ENCODE measurements at places on chromosomes 2 and 18.

- no peak for DNase-seq
Observed at GRCh38 chr2:52074130-52074719, 1042.3 kb upstream of the NRXN1 start.

GRCh38 chr2:180653481-180653880, 326.9 kb upstream of the UBE2E3 start:
- DNase-seq, result no peak

- no peak for DNase-seq
Observed at GRCh38 chr2:204069804-204070203, 133.2 kb downstream of the ICOS start.

DNA sequence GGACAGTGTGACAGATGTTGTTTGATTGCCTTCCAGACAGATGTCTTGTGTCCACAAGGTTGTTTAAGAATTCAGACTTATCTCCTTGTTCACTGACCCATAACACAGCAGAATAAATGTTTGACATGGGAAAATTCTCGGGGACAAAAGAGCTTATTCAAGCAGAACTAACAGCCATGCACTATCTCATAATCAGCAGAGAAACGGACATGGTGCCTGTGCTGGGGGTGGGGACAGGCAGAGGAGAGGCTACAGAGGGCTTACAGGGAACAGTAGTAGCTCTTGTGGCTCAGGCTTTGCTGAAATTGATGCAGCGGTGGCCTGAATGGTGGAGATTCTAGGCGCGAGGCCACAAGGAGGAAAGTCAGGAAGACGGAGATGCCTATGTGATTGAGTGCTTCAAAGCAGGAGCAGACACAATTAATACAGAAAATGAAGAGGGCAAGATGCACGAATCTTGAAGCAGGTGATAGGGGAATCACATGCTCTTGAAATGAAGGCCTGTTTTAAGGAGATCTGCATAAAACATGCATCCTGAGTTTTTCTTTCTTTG, 62.0 kb upstream of the CAB39 start:
- DNase-seq, result no peak

GRCh38 chr2:183163821-183164649, 39.8 kb downstream of the NUP35 start:
- no peak for DNase-seq

DNA sequence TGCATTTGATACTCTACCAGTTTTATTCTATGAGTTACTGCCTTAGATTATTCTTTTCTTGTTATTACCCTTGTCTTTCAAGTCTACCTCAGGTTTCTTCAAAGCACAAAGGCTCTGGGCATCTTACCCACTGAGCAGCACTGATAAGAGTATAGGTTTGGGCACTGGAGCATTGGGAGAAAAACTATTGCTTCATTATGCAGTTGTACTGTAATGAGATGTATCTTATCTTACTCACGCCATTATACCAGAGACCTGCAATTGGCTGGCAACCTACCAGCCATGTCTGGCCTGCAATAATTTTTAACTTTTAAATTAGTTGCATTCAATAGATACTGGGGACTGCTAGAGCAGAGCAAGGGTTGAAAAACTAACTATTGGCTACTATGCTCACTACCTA, 18.9 kb upstream of the SRBD1 start:
- DNase-seq, result no peak

DNA sequence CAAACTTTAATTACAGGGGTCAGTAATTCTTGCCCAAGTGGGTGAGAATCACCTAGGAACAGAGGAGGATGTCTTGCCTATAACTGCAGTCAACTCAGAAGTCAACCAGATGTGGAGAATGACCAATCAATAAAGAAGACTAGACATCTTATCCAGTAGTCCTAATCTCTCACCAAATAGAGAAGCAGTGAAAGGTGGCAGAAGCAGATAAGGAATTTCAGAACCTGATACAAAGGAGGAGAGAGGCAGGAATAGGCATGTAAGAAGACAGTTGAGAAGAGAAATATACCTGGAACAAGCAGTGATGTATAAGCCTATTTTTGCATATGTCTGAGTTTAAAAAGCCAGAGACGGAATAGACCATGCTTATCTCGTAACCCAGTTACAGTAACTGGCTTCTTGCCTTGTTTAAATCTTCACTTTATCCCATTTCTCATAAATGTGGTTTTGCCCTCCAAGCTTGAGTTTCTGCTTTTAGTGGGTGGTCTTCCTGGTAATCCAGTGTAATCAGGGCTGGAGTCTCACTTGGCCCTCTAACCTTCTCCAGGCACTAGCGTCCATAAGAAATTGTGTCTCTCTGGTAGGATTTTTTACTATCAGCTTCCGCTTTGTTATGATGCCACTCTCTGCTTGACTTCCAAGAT, 401.0 kb downstream of the SUCLG1 start:
- no peak for DNase-seq

GRCh38 chr2:78093436-78093835, 571.3 kb upstream of the LRRTM4 start:
- no peak for DNase-seq

DNA sequence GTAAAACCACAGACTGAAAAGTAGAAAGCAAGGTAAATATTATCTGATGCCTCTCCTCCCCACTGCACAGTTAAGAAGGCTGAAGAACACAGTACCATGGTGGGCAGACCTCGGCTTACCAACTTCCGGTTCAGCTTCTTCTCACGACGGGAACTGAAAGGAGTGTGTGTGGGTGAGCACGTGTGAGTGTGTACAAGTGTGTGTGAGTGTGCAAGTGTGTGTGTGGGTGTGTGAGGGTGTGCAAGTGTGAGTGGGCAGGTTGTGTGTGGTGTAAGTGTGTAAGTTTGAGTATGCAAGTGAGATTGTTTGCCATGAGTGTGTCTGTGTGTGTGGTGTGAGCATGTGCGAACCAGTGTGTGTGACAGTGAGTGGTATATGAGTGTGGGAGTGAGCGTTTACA, 103.5 kb downstream of the ADD2 start:
- no peak for DNase-seq

DNA sequence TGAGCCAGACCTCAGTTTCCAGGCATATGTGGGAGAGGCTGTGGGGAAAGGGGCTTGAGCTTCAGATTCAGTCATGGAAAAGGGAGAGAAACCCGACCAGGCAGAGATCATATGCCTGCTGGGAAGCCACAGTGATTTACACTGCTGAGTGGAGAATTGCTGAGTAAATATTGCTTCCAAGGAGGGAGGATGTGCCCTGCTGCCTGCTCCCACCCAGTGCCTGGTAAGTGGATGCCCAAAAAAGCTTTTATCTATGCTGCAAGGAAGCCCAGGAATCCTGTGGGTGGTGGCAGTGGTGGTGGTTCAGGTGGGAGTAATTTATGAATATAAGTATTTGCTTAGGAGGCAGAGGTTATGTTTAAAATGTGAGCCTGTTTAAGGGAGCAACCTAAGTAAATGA, 39.5 kb downstream of the INO80C start:
- no peak for DNase-seq

GRCh38 chr2:71736986-71737385, 283.6 kb downstream of the DYSF start:
- DNase-seq, result no peak

- DNase-seq, result no peak
Observed at GRCh38 chr2:70959271-70959761, 19.1 kb upstream of the ANKRD53 start.

DNA sequence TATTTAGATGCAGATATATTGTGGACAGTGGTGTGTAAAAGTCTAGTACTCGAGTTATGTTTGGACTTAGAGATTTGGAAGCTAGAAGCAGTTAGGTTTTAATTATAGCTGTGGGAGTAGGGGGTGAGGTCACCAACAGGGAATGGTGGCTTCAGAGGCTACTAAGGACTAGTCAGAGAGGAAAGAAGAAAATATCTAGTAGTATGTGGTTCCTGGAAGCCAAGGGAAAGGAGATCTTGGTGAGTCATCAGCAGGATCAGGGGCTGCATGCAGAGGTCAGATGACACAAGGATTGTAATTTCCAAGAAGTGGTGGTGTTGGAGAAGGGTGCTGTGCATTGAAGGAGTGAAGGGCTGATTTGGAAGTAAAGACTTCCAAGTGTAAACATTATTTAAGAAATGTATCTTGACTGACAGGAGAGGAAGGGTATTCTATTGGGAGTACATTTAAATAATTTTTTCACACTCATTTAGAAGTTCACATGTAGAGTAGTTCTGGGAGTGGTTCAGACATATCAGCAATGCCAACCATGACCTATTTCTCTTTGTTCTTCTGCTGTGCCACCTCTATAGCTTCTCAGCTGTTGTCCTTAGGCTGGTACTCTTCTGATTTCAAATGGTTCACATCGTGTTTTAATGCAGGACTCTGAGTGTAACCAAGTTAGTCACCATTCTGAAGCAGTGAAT, 59.1 kb downstream of the ACSL3 start:
- no peak for DNase-seq

DNA sequence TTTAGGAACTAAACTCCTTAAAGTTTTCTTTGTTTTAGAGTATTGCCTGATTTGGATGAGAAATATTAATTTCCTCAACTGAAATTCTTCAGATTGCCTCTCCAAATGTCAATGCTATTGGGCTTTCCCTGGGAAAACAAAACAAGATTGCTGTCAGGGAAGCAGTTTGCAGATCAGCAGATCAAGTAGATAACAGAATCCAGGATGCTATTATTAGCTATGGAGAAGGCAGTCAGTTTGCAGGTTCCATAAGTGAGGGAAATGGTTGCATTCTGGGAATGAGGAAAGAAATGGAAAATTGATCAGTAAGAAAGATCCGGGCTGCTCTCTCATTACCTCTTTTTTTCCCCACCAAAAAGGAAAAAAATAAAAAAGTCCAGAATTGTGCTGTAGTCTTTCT, 11.0 kb downstream of the LINC00305 start:
- DNase-seq, result no peak

DNA sequence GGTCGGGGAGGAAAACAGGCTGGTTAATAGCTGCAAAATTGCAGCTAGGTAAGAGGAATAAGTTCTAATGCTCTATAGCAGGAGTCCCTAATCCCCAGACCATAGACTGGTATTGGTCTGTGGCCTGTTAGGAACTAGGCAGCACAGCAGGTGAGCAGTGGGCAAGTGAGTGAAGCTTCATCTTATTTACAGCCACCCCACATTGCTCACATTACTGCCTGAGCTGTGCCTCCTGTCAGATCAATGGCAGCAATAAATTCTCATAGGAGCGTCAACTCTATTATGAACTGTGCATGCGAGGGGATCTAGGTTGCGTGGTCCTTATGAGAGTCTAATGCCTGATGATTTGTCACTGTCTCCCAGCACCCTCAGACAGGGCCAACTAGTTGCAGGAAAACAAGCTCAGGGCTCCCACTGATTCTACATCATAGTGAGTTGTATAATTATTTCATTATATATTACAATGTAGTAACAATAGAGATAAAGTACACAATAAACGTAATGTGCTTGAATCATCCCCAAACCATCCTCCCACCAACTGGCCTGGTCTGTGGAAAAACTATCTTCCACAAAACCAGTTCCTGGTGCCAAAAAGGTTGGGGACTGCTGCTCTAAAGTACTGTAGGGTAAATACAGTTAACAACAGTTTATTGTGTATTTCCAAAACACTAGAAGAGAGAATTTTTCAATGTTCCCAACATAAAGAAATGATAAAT, 91.7 kb upstream of the TFCP2L1 start:
- DNase-seq, result no peak

DNA sequence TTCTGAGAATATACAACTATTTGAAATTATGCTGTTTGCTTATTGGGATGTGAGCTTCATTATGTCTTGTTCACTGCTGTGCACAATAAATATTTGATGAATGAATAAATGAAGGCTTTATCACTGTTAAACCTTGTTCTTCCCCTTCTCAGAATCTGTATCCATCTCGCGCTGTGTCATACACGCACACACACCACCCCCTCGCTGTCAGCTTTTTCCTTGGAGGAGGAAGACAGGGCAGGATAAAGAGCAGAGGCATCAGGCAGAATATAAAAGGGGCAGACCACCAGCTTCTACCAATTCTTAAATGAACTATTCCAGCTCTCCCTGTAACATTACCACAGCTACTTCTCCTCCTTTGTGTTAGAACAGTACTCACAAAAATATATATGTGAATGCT, 75.0 kb downstream of the CD226 start:
- DNase-seq, result no peak

GRCh38 chr2:239369631-239370161, 31.1 kb downstream of the HDAC4 start:
- no peak for DNase-seq

DNA sequence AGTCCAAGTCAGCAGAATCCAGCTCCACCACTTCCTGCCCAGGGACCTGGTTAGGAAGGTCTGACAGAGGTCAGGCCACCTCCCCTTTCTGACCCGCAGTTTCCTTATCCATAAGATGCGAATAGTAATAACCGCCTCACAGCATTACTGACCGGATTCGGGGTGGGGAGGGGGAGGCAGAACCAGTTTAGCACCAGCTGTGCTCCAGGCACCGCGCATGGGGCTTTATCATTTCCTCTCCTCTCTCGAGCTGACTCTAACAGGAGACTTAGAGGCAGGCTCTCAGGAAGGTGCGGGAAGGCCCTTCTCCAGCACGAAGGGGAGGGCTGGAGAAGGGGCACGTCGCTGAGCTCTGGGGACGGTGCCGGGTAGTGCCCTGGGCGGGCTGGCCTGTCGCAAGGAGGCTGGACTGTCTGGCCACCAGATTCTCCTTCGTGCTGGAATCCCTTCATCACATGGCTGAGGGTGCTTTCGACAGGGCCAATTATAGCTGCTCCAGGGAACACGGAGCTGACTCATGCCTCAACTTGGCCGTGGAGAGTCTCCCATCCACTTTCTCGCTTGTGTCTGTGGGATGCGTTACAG, 5.7 kb downstream of the EHD3 start:
- no peak for DNase-seq

GRCh38 chr2:97769308-97769707, 55.9 kb downstream of the ZAP70 start:
- no peak for DNase-seq

DNA sequence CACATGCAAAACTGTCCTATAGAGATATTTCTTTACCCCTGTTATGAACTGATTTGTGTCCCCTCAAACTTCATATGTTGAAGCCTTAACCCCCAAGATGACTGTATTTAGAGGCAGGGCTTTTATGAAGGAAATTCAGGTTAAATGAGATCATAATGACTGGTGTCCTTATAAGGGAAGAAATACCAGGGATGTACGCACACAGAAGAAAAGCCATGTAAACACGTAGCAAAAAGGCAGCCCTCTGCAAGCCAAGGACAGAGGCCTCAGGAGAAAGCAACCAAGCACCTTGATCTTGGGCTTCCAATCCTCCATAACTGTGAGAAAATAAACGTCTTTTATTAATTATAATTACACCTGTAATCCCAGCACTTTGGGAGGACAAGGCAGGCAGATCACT, 101.3 kb upstream of the NDUFV2 start:
- no peak for DNase-seq

- DNase-seq, result no peak
Observed at GRCh38 chr2:38907743-38908562, 18.3 kb downstream of the ARHGEF33 start.

- no peak for DNase-seq
Observed at GRCh38 chr2:117855886-117856285, 41.4 kb downstream of the DDX18 start.

DNA sequence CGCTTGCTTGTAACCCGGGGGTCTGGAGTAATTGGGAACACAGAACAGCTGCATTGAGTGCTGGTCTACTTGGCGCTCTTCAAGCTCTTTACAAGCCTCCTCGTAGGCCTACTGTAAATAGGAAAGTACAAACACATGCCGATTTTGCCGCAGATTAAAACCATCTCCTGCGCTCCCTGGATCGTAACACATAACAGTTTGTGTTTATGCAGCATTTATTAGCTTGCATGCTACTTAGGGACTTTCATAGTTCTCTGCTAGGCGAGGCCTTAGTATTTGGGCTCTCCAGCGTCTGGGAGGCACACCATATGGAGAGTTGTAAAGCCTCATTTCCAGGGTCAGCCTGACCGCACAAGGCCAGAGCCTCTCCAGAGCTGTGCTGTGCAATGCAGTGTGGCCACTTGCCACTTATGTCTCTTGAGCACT, 84.0 kb upstream of the HAAO start:
- no peak for DNase-seq

All from KG1 (cell line).